ENCODE measurements at places on chromosomes 6 and 20.
A peak's percentile ranks its signal among the peaks of the same experiment; 100 is the strongest.

GRCh38 chr6:40526036-40526435 lies 61.1 kb downstream of the LRFN2 start:
- DNase-seq, result no peak

DNA sequence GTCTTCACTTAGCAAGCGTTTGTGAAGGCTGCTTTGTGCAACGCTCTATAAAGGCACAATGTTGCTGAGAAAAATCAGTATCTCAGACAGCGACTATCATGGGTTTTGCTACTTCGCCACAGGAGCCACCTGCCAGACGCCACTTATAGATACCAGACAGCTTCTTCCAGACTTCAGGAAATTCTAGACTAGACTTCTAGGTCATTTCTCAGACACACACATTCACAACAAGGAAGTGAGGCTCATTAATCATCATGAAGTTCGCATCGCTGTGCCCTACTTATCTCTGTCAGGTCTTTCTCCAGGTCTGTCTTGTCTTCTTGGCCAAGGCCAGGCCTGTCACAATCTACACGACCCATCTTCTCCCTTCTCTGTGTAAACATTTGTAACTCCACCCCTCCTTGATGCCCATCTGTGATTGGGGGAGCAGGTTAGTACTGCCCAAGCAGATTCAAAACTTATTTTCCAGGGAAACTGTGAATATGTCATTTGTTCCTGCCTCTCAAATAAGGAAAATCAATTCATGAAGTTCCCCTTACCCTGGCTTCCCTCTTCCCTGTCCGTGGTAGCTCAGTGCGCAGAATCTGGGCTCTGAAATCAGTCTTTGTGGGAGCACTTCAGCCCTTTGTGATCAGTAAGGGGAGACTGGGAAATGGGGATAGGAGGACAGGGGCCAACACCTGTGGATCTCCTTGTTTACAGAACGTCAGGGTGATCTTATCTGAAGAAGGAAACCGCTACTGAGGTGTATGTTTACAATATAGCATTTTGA lies 115.5 kb downstream of the TNFAIP3 start:
- no peak for DNase-seq

GRCh38 chr6:10852361-10852960 lies 14.1 kb upstream of the MAK start:
- no peak for DNase-seq

GRCh38 chr6:43697421-43697820 lies 9.8 kb upstream of the MRPS18A start:
- no peak for DNase-seq

DNA sequence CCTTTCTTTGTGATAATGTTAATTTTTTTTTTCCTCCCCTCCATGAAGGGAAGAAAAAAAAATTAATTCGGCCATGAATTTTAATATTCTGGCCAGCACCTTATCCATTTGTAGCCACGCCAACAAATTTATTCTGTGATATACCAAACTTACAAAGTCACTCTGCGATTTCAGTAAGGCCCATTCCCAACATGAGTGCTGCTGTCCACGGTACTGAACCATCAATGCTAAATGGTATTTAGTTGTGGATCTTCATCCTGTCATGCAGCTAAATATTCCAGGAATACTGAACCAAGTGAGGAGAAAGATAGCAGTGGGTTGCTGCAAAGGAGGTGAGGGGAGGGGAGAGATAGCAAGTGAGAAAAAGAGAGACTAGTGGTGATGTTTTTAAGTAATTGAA lies 19.5 kb upstream of the RSPH4A start:
- peak; percentile 19 for DNase-seq

DNA sequence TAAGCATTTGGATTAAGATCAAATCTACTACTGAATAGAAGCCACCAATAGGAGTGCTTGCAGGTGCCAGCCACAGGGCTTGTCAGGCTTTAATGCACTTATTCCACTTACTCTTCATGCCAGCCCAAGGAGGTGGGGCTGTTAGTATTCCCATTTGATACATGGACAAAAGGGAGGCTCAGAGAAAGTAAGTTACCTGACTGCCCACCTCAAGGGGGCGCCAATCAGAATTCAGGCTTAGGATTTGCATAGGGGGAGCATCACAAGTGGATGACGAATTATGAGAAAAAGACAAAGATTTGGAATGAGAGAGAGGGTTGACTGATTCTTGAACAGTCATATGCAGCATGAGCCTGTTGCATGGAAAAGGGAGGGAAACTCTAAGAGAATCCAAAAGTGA lies 188.4 kb upstream of the TSHZ2 start:
- peak; percentile 13 for DNase-seq

GRCh38 chr20:35226884-35227681 lies 593 bp downstream of the MMP24 start:
- peak; percentile 94 for DNase-seq

DNA sequence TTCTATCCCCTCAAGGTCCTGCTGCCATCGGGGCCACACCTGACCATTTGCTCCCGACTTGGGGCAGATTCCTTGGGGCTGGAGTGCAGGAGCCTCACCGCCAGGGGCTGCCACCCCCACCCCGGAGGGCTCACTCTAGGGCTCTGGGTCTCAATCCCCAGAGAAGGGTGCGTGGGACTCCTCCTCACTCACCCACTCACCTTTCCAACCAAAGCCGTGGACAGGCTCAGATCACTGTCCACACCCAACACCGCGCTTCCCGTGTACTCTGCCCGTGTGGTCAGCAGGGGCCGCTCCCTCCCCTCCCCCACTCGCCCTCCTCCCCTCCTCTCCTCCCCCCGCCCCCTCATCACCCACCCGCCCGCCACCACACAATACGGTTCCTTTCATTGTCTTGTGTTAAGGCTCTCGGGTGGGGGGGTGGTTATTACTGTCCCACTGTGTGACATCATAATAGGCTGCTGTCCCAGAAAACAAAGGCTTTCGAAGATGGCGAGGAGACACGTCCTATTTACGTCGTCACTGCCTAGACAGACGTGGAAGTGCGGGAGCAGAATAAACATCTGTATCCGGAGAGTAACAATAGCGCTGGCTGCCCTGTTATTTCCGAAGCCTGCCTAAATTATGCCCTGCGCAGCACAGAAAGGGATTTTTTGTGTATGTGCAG lies 85.8 kb downstream of the YTHDF1 start:
- DNase-seq, result peak; percentile 87

- DNase-seq, result no peak
Observed at GRCh38 chr20:62898093-62898964, 28.0 kb downstream of the DIDO1 start.

DNA sequence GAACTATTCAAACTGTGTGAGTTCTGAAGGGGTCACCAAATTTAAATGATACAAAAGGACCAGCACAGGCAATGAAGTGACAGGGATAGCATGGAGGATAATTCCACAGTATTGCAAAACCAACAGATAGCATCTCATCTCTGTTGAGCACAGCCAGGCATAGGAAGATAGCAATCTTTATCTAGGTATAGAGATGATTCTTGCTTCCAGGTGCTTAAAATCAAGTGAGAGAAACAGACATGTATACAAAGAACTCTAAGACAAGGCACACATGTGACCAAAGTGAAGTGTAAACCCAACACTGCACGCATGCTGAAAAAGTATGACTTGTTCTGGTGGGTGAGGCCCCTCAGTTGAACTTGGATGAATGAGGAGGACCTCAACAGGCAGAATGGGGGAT lies 48.4 kb upstream of the ARMC2 start:
- no peak for DNase-seq

GRCh38 chr6:80321011-80321410 lies 214.5 kb downstream of the BCKDHB start:
- DNase-seq, result no peak

DNA sequence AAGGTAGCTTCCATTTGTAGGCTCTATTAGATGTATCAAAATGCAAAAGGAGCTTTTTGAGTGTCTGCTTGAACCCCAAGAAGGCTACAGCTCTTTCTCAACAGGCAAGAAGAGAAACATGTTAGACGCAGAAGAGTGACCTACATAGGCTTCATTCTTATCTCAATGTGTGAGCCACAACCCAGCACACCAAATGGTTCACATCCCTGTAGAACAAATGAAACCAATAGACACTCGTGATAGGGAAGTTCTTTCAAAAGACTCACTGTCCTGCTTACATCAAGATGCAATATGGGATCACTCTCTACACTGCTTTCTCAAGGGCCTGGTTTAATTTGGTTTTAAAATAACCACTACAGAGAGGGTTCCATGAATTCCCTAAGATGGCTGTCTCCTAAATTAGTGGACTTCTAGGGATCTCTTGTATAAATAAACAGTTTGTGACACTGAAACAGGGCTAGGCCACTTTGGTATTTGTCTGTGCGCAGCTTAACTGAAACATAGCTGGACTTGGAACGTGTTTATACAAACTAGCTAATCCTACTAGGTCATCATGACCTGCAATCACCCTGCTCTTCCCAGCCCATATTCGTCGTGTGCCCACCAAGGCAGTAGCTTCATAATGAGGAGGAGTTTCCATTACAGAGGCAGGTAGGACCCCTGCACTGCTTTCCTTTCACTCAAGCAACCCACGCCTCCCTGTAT lies 225.4 kb upstream of the PREP start:
- DNase-seq, result no peak

GRCh38 chr6:145372671-145373151 lies 362.6 kb downstream of the EPM2A start:
- no peak for DNase-seq

GRCh38 chr20:19758133-19758500 lies at the start of gene RIN2:
RIN2 (plus strand) TSS chr20:19758258; CDS start chr20:19889602, 131,344 bp downstream.
- no peak for DNase-seq

GRCh38 chr6:30481211-30481964 lies 7.9 kb upstream of the HLA-E start:
- DNase-seq, result peak; percentile 68

DNA sequence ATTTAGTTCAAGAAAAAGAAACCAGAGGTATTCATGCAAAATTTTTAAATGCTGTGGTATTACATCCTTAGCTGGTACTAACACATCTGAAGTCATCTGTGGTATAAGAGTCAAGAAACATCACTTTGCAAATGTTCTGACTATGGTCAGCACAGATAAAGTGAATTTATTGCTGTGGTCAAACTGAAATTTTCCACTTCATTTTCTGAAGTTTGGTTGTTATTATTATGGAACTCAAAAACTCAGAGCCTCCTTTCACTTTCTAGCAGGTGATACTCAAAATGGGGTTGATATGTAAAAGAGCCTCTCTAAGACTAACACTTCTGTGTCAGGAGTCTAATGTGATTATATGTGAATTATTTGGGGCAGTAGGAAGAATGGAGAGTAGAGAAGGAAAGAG lies 257.8 kb downstream of the RNGTT start:
- DNase-seq, result no peak

GRCh38 chr6:34729631-34730470 lies 27.5 kb upstream of the SNRPC start:
- no peak for DNase-seq

GRCh38 chr6:86016567-86016966 lies 373.9 kb upstream of the SYNCRIP start:
- DNase-seq, result peak; percentile 2

- no peak for DNase-seq
Observed at GRCh38 chr6:22069306-22069800, 227.5 kb downstream of the PRL start.

- no peak for DNase-seq
Observed at GRCh38 chr20:23132293-23132929, 46.3 kb upstream of the CD93 start.

DNA sequence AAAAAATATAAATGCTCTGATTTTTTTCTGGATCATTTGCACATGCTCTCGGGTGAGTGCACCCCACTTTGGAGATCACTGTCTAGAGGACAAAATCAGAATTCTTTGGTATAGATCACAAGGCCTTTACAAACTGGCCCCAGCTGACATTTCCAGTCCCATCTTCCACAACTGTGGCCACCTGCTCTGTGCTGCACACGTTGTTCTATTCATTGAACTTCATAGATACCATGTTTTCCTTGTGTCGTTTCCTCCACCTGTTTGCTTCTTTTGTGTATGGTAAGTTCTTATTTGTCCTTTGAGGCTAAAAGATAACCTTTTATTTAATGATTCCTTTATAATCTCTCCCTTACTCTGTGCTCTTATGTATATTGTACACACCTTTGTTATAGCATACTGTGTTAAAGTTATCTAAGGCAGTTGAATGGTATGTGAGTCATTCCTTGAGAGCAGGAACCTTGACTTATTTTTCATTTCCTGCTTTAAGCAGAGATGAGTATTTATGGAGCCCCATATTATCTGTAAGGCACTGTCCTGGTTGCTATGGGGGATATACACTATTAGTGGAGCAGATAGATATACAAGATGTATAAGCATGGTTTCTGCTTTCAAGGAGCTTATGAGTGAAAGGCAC lies 12.0 kb upstream of the SLC17A5 start:
- no peak for DNase-seq

- DNase-seq, result no peak
Observed at GRCh38 chr6:74936886-74937285, 269.0 kb downstream of the COL12A1 start.

- DNase-seq, result no peak
Observed at GRCh38 chr20:14126856-14127255, 131.5 kb downstream of the MACROD2 start.

- DNase-seq, result no peak
Observed at GRCh38 chr6:22582417-22583205, 13.2 kb downstream of the HDGFL1 start.

GRCh38 chr6:10248378-10248843 lies 166.5 kb downstream of the TFAP2A start:
- no peak for DNase-seq

DNA sequence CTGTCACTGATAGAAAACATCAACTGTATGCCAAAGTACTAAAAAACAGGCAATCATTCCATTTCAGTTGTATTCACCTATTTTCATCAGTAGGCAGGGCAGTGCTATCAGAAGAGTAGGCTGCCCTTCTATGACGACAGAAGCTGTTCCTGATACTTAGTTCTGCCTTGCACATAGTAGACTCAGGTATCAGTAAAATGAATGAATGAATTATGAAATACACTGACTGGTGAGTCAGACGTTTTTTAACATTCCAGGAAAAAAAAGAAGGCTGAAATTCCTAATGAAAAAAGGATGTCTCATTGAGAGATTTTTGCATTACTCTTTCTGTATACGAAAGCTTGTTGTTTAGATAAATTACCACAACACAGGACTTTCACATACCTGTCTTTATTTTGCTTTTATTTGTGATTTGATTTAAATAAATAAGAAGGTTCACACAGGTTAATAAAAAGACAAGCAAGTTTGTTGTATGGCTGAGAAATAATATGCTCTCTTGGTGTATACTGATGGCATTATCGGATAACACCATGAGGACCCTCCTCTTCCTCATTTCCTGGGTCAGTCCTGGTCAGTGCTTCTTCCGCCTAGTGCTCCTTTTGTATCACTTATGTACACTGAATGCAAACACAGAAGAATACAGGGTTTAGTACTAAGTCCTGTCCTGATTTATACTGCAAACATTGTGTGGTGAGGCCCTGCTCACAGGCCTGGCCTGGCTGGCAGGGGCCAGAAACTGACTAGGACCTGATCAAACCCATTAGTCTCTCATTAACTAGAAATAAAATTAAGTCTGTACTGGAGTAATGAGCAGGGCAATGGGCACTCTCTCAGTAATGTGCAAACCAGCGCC lies 39.4 kb upstream of the SPDEF start:
- DNase-seq, result no peak

GRCh38 chr6:12280458-12280857 lies 9.7 kb upstream of the EDN1 start:
- DNase-seq, result no peak

GRCh38 chr20:46056027-46056833 lies 27.2 kb downstream of the SLC12A5 start:
- DNase-seq, result no peak
